GM18507 (cell line): ENCODE measurements at places on chromosomes 12 and 14.

DNA sequence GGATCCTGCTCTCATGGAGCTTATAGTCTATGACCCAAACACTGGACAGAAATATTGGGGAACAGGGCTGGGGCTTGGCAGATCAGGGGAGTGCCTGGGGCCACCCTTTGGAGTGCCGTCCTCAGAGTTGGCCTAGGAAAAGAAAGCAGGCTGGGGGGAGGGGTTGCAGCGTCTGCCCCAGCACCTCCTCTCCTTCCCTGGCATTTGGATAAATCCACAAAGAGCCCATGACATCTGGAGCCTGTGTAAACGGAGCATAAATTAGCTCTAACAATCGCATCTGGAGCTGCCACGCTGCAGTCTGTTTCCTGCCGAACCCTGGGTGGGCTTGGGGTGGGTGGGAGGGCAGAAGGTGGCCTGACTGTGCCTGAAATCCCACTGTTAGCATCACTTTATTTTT is 63.8 kb downstream of the MVK start:
- DNase-seq = no peak

DNA sequence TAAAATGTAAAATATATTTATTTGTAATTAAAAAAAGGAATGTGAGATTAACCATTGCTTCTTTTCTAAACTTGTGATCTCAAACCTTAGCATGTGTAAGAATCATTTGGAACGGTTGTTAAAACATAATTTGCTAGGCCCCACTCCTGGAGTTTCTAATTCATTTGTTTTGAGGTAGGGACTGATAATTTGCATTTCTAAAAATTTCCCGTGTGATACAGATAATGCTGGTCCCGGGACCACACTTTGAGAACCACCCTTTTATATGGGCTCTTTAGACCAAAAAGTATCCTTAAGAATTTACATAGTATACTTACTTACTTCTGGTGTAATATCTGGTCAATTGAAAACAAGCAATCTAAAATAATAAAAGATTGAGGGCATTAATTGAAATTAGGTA is 10.9 kb upstream of the SYT10 start:
- no peak for DNase-seq

GRCh38 chr12:23621900-23622299 is 327.6 kb downstream of the SOX5 start:
- DNase-seq = no peak

GRCh38 chr12:68376901-68377300 is 44.7 kb upstream of the MDM1 start:
- DNase-seq = no peak

- DNase-seq = no peak
Observed at GRCh38 chr12:133156125-133156690, 25.1 kb upstream of the ZNF268 start.

- DNase-seq = no peak
Observed at GRCh38 chr12:18863769-18864500, 126.0 kb downstream of the CAPZA3 start.

DNA sequence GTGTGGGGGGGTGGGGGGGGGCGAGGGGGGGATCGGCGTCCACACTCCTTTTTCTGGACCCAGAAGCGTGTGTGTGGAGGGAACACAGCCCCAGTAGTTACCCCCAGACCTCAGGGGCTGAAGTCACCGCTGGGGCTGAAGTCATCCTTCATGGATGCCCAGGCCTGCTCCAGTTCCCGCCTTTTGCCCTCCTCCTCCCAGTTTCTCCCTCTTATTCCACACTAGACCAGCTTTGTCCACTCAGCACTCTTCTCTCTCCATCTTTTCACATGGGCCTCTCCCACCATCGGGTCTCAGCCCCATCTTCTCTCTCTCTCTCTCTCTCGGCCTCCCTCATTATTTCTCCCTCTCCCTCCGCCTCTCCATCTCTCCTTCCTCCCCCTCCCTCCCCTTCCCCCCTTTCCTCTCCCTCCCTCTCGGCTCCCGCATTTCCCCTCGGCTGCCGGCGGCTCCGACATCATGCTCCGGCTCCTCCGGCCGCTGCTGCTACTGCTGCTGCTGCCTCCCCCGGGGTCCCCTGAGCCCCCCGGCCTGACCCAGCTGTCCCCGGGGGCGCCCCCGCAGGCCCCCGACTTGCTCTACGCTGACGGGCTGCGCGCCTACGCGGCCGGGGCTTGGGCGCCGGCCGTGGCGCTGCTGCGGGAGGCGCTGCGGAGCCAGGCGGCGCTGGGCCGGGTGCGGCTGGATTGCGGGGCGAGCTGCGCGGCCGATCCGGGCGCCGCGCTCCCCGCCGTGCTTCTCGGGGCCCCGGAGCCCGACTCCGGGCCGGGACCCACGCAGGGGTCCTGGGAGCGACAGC is at the start of gene P3H3:
P3H3 (plus strand) TSS at position 426 of the 799 bp plus-strand sequence; CDS start at position 460, 34 bp downstream.
- no peak for DNase-seq

- peak; percentile 11 for DNase-seq
Observed at GRCh38 chr14:71403656-71404055, 496.4 kb downstream of the PCNX1 start.
